Renal cortex interstitium (tissue), 15 donors: ENCODE measurements at places on chromosomes 5 and 9. TPM values are rescaled to one million over a fixed set of nuclear protein-coding genes. Genes with fewer than 3 reads are reported as not detected.

- no peak for DNase-seq
Observed at GRCh38 chr9:121206516-121207370, 5.1 kb upstream of the RAB14 start.

GRCh38 chr5:1840741-1841521 lies 39.7 kb downstream of the NDUFS6 start:
- no peak for DNase-seq

DNA sequence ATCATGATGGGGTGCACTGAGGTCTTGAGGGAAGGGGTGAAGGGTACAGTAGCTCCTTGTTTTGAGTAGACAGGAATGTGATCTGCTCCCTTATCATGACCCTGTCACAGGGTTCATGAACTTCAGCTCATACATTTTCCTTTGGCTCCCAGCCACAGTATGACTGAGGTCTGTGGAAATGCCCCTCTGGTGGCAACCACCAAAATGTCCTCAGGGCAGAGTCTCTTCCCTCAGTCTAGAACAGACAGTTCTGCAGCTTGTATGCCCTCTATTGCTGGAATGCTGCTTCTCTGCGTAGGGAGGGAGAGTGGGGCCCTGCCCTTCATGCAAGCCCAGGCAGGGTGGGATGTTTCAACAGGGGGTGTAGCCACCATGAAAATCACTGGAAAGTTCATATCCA lies 53.8 kb upstream of the SNCAIP start:
- no peak for DNase-seq

DNA sequence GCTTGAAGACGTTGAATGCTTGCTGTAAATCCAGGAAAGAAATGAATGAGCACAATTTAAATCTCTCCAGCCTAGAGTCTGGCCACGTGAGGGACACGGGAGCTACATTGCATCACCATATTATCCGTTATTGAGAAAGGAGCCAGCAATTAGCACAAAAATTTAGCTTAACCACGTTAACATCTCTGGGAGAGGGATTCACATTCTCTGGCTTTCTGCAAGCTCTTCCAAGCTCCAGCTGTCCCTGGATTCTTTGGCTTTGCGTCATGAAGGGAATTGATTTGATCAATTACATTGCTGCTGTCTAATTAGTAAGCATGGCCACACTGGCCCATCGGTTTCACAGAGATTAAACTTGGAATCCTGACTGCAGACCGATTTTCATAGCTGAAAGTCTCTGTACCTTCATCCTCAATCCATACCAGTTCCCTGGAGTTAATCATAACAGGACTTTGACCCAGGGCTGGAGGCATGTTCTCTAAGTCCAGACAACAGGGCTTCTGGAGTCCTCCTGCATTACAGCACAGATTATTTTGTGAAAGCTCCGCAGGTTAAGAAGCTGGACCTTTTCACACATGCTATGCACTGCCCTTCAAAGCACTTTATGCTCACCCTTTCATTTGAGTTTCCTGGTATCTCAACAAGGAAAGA lies 31.6 kb downstream of the ADRA1B start:
- no peak for DNase-seq

DNA sequence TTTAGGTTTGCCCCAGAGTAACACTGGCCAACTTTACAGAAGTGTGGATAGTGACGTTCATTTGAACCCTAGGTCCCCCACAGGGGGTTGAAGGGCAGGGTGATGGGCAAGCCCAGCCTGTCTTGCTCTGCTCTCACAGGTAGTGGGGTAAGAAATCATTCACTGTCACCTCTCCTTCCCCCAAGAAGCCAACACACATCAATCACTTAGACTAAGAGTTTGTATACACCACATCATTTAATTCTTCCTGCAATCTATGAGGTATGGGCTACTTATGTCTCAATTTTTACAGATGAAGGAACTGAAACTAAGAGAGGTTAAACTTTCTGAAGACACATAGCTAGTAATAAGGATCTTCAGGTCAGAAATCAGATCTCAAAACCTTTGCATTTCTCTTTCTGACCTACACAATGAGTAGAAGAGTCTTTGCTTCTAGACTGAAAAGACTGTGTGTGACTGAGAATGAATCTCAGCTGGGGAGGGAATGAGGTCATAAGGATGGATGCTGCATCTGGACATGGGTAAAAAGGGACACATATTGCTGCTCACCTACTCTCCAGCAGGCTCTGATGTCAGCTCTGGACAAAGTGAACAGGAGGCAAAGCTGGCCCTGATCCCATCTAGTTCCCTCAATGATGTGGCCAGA lies 81.0 kb upstream of the EQTN start:
- DNase-seq, result no peak

DNA sequence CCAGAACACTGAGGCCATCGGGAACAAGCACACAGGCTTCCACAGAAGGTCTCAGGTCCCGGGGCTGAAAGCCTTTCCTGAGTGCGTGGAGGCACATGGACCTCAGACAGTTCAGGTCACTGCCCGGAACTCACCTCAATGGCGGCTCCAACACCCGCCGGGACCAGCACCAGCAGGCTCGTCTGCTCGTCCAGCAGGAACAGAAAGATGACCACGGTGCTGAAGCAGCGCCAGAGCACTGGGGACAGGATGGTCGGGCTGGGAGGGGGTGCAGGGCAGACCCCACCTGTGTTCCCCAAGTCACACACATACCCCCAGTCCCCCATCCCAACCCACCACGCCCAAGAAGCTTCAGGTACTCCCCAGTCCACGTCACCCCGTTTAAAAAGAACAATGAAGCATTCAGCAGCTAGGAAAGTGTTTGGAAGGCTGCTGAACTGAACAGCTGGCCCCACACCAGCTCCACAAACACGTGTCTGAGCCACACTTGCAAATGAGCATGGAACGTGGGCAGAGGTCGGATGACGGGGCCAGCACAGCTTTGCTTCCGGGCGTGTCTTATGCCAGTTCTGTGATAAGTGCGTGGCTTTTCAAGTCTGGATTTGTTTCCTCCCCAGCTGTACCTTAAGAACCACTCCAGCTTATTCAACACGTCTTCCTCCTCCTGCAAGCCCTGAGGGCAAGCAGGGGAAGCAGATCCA lies 14.6 kb downstream of the CLPTM1L start:
- DNase-seq, result no peak

GRCh38 chr5:1950708-1951103 lies 68.0 kb upstream of the IRX4 start:
- DNase-seq, result no peak

- DNase-seq, result no peak
Observed at GRCh38 chr9:90996154-90997065, 194.8 kb downstream of the SYK start.

DNA sequence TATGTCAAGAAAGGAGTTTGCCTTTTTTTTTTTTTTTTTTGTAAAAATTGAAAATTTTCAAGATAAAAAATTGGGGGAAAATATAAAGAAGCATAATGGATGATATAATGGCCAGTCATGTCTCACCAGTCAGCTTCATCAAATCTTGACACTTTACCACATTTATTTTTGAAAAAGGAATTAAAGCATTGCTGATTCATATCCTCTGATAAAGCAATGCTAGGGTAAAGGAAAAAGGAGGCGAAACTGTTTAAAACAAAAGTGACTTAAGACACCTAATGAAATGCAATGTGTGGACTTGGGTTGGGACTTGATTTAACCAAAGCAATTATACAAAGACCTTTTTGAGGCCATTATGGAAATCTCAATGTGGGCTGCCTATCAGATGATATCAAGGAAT lies 208.5 kb downstream of the ARHGAP26 start:
- no peak for DNase-seq

DNA sequence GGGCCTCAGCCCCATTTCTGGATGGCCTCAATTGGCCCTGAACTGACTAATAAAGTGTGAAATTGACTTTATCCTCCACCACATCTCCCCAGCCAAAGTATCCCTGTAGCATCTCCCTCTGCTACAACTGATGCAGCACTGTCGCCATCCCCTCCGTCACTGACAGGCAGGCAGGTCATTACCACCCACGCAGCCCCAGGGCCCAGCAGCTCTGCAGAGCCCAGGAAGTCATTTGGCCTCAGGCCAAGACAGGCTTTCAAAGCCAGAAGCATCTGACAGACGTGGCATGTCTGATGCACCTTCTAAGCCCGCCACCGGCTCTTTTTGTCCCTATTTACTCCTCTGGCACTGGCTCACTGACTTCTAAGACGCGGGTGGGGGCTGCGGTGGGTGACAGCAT lies 65.3 kb downstream of the ARHGEF37 start:
- no peak for DNase-seq

GRCh38 chr9:121699571-121700164 lies 48.2 kb downstream of the DAB2IP start:
- no peak for DNase-seq

- DNase-seq, result peak; percentile 25
Observed at GRCh38 chr5:23208959-23209431, 298.4 kb upstream of the PRDM9 start.

DNA sequence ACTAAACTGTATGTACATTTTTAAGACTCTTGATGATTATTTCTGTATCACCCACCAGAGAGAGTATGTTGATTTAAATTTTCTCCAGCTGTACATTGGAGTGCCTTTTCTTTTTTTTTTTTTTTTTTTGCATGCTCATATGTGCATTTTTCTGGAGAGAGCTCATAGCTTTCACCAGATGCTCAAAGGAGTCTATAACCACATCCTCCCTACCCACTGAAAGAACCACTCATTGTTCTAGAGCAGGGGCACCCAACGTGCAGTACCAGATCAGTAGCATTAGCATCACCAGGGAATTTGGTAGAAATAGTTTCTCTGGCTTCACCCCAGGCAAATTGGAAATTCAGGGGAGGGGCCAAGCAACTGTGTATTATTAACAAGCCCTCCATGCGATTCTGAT lies 53.9 kb upstream of the TMEM171 start:
- no peak for DNase-seq

GRCh38 chr5:501105-501830 lies 23.0 kb downstream of the SLC9A3 start:
- peak; percentile 64 for DNase-seq

DNA sequence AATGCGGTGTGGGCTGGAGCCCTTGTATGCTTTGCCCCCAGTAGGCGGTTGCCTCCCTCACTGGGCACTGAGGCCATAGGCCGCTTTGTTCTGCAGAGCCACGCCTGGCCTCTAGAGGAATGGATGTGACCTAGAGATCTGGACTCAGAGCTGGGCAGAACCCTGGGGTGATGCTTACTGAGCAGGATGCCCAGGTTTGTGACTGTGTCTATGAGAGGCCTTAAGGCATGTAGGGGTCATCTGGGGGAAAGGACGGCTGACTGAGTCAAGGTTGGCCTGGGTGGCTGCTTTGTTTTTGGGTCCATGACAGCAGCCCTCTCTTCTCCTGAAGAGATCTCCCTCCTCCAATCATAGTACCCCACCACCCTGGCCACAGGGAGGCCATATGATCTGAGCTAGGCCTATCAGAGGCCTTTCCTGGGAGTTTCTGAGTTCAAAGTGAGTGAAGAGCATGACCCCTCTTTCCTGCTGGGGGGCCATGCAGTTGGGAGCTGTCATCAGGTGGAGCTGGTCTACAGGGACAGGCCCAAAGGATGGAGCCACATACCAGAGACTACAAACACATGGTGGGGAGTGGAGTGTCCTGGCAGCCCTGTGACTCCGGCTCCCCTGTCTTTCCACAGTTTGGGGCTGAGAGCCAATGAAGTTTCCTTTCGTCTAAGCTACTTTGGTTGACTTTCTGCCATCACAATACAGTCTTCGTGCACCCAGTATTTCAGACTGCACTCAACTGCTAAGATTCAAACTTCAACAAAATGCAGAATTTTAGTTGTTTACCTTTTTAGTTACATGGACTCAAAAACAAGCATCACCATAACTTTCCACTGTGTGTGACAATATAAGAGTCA lies 165.4 kb downstream of the AUH start:
- DNase-seq, result no peak

DNA sequence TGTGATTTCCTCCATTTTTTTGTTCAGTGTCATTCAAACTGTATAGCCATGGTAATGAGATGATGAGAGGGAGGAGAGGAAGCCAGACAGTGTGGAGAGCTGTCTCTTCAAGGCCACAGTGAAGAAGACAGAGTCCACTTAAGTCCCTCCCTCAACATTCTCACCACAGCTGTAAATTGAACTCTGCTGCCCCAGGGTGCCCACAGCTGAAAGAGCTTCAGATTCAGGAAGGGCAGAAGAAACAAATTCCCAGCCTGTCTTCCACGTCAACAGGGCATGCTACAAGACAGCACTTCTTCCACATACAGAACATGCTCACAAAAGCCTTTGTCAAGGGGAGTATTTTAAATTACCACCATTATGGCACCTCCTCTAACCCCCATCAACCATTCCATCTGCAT lies 100.4 kb downstream of the KLHL3 start:
- DNase-seq, result no peak

DNA sequence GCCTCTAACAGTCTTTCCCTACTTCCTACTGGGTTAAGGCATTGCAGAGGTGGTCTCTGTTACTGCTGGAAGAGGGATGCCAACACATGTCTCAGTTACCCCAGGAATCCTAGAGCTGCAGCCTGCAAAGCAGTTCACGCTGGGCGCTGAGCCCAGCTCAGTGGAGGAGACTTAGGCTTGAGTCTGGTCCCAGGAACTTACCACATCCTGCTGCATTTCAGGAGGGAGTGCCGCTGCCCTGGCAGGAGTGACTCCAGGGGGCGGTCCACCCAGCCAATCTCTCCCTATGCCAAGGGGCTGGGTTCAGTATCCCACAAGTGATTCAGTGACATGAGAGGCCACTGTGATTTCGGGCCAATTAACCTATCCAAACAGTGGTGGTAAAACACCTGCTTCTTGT lies 7.6 kb downstream of the TTC16 start:
- DNase-seq, result no peak

- DNase-seq, result no peak
Observed at GRCh38 chr9:95762322-95762721, 113.2 kb upstream of the ERCC6L2 start.

GRCh38 chr5:111389390-111390082 lies 122.8 kb downstream of the STARD4 start:
- no peak for DNase-seq

- no peak for DNase-seq
Observed at GRCh38 chr5:72845889-72846288, 29.4 kb downstream of the TNPO1 start.

The SLIT3 gene
- 49.7 TPM for polyA plus RNA-seq

The FAM78A gene
- 2.5 TPM for polyA plus RNA-seq

The SLC22A4 gene
- polyA plus RNA-seq, result 5.6 TPM

The PCDHA9 gene
- polyA plus RNA-seq, result 0.05 TPM

The FAM174A gene
- polyA plus RNA-seq, result 25.3 TPM

The GDA gene
- 0.75 TPM for polyA plus RNA-seq

The LRRC19 gene
- polyA plus RNA-seq, result 16.4 TPM

The ELOVL7 gene
- polyA plus RNA-seq, result 12.2 TPM

The KCNN2 gene
- polyA plus RNA-seq, result 3.7 TPM

The BARHL1 gene
- polyA plus RNA-seq, result not detected
